BE2C (cell line): ENCODE measurements at places on chromosomes 12 and 14.

GRCh38 chr14:73189651-73190050 is 47.7 kb upstream of the PAPLN start:
- no peak for DNase-seq

DNA sequence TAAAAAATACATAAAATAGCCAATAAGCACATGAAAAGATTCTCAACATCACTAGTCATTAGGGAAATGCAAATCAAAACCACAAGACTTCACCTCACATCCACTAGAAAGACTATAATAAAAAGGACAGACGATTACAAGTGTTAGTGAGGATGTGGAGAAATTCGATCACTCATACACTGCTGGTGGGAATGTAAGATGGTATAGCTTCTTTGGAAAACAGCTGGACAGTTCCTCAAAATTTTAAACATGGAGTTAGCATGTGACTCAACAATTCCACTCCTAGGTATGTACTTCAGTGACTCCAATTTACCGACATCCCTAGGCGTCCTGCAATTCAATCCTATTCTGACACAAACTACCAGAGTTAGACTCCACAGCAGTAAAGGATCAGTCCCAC is 13.7 kb downstream of the TRIM9 start:
- no peak for DNase-seq

DNA sequence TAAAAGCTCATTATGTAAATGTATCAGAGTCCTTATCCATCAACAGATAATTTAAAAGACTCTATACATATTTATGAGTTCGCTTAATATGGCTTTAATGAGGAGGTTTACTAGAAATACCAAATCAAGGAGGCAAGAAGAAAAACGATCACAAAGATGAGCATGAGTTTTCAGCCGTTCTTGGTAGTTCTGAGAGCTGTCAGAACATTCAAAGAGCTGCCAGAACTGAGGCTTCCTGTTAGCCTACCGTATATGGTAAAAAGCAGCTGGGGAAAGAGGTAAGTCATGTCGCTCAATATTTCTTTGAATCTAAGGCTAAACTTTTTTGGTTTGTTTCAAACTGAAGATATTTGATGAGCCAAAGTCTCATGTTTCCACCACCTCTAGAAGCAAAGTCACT is 115.3 kb upstream of the PLXNC1 start:
- DNase-seq, result no peak

- DNase-seq, result no peak
These were observed 11.4 kb upstream of the ORAI1 start for GRCh38 chr12:121614872-121615467.

GRCh38 chr14:61428261-61428660 is 106.9 kb downstream of the PRKCH start:
- DNase-seq, result no peak
